Stimulated activated naive CD4-positive, alpha-beta T cell (primary cell): ENCODE measurements at places on chromosomes 6 and 20.

GRCh38 chr6:9370480-9370879 lies 935.1 kb upstream of the SLC35B3 start:
- DNase-seq, result no peak

DNA sequence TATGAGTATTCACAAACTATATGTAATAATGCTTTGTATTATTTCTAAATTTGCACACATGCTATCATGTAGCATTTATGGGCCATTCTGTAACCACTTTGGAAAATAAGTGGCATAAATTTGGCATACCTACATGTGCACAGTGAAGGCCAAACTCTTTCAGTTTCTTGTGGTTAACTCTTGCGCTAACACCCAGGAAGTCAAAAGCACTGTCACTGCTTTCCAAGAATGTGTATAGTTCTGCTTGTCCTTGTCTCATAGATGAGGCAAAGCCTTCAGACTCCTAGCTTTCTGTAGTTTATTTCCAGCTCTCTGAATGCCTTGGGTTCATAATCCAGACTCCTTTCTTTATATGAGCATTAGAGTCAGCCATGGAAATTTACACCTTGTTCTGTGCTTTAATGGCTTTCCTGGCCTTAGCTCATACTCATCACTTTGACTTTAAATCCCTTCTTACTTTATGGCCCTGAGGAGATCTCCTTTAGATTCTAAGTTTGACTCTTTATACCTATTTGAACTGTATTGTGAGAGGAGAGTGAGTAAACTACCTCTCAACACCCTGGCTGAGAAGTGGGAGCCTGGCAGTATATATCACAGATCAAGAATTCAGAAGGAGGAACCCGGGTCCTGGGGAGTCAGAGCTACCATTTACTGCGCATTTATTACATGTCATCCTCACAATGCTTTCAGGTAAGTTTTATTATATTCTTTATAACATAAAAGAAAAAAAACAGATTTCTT lies 949 bp upstream of the SLC17A3 start:
- no peak for DNase-seq

- no peak for DNase-seq
Measured at GRCh38 chr6:148990403-148990802, 243.6 kb downstream of the UST start.

DNA sequence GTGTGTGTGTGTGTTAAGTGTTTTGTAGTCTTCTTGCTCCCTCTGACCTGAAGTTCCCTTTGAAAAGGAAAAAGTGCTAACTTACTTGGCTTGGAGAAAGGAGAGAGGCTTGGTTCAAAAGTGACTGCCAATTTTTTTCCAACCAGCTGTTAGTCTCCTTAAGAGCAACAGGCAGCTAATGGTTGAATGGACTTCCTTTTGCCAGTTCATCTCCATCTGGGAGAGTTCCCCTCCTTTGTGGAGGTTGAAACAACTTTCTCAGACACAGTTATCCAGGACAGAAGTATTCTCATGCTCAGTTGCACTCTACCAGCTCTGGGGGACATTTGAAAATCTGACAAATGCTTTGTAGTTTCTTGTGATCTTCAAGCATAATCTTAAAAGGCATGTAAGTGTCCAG lies 4.5 kb downstream of the RIPOR2 start:
- no peak for DNase-seq

- no peak for DNase-seq
Measured at GRCh38 chr20:8304124-8304816, 172.2 kb downstream of the PLCB1 start.
